Forelimb muscle (tissue), 1 donor: ENCODE measurements at places on chromosomes 1 and 21. TPM values are rescaled to one million over a fixed set of nuclear protein-coding genes. Genes with fewer than 3 reads are reported as not detected.

Gene NR5A2
- 1.7 TPM for polyA plus RNA-seq

DNA sequence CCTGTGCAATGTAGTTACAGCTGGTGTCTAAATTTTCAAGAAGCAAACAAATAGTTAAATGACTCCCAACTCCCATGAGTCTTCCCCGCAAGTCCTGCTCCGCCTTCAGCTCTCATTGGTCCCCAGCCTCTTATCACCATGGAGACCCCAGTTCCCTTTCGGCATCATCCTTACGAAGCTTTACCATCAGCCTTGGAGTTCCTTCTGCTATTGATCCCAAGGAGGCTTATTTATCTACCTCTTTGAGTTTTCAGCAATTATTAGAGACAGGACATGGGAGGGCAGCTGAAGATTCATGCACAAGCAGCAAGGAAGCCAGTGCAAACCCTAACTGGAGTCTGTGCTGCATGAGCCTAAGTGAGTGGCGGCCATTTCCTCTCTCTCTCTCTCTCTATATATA, 12.3 kb downstream of the KCNA2 start:
- DNase-seq = no peak

DNA sequence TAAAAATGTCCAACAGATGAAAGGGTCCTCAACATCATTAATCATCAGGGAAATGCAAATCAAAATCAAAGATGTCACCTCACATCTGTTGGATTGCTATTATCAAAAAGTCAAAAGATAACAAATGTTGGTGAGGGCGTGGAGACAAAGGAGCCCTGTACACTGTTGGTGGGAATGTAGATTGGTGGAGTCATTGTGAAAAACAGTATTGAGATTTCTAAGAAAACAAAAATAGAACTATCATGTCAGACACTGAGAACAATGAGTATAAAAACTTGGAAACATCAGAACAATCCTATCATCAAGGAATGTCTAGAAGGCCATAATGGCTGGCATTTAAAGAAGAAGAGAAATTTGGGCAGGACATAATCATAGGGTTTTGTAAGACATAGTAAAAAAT, 209.2 kb upstream of the PTGFR start:
- no peak for DNase-seq

DNA sequence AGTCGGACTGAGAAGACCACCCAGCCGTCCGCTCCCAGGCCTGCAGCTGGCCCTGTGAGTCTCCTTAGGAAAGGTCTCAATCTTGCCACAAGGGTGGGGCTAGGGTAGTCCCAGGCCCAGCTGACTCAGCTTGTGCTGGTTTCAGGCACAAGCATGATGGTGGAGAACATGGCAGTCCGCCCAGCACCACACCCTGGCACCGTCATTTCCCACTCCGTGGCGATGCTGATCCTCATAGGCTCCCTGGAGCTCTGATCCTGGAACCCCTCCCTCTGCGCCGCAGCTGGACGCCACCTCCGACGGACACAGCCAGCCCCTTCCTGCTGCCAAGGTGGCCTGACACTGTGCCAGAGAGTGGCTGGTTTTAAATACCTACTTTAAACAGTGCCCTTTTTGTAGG, 10.7 kb downstream of the TMEM81 start:
- DNase-seq = no peak

DNA sequence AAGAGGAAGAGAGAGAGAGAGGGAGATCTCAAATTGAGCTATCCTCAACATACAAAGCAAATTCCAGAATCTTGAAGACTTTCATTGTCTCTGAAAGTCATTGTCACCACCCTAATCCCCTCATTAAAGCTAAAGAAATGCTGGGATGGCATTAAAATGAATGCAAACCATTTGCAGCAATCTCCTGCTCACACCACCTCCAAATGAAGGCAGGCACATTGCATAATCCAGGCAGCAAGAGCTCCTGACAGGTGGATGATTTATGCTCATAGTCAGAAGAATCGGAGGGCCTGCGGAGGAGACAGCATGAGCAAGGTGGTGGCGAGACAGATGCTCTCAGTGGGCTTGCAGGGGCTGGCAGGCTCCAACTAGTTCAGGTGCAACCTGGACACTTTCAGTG, 90.2 kb downstream of the ESRRG start:
- DNase-seq = no peak

GRCh38 chr1:32291145-32291707, 657 bp upstream of the HDAC1 start:
- no peak for DNase-seq

DNA sequence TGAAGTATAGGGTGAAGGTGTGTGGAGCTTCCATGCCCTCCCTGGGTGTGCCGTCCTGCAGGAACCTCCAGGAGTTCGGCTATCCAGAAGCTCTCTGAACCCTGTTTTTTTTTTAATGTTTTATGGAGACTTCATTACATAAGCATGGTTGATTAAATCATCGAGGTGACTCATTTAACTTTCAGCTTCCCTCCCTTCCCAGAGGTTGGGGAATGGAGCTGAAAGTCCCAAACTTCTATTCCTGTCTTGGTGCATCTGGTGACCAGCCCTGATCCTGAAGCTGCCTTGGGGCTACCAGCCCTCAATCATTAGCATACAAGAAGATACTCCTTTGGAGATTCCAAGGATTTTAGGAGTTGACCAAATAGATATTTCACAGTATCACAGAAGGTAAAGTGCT, 9.5 kb downstream of the RRP15 start:
- DNase-seq = no peak

- DNase-seq = no peak
Observed at GRCh38 chr1:232435729-232436128, 194.2 kb downstream of the SIPA1L2 start.

DNA sequence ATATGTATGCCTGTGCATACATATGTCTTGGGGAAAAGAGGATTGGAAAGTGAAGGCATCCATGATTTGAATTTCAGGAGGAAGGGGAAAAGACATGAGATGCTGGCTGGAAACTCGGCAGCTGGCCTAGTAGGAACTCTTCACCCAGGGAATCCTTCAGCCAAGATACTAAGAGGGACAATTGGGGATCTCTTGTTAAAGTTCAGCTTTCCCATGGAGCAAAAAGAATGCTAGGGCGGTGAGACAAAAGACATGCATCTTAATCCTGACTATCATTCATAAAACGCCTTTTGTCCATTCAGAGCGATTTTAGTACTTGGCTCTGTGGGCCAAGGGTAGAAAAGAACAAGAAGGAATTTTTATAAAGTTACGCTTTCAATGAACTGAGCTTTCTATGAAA, 20.5 kb downstream of the PDPN start:
- DNase-seq = no peak

DNA sequence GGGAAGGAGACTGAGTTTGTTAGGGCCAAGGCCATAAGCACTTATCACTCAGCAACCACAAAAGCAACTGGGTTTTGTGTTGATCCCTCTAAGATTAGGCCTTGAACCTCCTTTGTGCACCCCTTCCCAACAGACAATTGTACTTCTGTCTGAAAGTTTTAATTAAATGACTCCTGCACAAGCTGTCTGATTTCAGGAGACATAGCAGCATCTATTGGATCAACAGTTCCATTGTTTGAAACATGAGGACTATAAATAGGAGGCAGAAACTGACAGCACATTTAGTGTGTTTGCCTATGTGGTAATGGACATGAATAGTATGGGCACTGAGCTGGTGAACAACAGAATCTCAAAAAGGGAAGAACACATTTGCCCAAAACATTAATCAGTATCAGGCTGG, 167.3 kb upstream of the KCNJ6 start:
- no peak for DNase-seq
